Hippocampal formation (tissue), 2 donors: ENCODE measurements at places on chromosomes 11 and 22.
A peak's percentile ranks its signal among the peaks of the same experiment; 100 is the strongest.

DNA sequence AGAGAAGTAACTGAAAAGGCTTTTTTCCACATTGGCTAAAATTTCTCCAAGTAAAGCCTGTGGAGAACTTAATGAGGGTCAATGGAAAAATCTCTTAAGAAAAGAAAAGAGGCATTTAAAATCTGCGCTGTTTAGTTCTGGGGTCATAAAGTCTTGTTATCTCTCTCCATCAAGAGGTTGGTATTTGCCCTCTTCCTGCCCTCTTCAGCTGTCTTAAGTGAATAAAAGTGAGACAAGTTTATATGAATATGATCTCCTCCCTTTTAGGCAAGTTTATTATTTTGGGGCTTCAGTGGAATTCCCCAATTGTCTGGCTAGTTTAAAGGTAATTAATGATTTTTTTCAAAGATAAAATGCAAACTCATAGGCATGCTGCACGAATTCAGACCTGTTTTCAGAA, 89.6 kb downstream of the ARL14EP start:
- no peak for DNase-seq

DNA sequence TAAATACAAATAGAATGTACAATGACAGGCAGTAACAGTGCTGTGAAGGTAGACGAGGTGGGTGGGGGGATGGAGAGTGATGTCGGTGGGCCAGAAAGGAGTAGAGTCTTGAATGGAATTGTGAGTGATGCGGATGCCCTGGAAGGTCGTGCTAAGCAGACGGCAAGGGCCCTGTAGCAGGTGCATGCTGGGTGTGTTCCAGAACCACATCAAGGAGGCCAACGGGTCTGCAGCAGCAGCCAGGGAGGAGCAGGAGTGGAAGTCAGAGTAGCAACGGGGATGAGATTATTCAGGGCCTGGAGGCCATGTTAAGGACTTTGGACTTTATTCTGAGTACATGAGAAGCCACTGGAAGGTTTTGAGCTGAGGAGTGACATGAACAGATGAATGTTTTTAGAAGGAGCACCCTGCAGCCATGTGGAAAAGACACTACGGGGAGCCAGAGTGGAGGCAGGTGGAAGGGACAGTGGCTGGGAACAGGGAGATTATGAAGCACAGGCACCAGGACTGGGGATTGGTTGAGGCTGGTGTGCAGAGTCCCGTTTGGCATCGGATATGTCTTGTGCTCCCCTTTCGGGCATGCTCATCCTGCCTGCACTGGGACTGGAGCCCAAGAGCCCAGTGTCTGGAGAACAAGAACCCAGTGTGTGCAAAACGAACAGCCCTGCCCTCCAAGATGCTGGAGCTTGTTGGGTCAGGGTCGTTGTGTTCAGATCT, 74.1 kb downstream of the COMMD9 start:
- peak; percentile 20 for DNase-seq

DNA sequence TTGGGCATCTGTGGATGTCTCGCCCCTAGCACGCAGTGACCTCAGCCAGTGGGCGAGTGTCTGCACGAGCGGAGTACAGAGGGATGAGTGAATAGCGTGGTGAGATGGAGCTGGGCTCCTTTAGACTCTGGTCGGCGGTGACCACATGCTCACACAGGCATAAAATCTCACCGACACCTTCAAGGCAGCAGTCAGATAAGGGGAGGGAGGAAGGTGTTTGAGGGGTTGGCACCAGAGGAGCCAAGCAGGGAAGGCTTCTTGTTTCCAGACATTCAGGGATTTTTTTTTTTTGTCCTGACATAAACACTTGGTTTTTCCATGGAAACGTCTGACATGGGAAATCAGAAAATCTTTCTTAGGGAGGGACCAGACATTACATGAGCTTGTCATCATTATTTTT, 35.8 kb downstream of the GRIK4 start:
- DNase-seq = no peak

DNA sequence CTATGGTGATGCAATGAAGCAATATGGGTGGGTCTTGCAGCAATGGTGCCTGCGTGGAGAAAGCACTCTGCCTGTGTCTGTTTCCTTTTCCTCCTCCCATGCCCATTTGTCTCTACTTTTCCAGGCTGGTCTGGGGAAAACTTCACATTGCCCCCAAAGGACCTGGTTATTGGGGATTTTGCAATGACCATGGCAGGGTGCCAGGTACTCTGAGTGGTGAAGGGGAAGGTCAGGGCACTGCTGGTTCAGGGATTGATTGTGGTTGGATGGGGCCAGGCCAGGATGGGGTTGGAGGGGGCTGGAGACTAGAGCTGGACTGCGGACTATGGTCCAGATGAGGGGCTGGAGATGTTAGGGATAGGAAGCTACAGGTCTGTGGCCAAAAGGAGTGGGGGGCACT, 92.1 kb downstream of the INSC start:
- no peak for DNase-seq

DNA sequence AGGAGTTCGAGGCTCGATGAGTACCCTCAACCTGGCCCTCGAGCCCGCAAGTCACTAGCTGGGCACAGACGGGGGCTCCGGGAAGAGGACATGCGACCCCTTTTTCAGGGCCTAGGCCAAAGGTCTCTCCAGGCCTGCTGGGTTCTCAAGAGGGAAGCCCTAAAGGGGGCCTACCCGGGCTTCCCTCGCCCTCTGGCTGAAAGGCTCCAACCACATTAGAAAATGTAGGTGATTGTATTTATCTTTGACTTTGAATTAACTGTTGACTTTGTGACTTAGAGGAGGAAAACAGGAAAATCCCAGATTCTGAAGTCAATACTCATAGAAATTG, 7.3 kb upstream of the PAX6 start:
- no peak for DNase-seq

DNA sequence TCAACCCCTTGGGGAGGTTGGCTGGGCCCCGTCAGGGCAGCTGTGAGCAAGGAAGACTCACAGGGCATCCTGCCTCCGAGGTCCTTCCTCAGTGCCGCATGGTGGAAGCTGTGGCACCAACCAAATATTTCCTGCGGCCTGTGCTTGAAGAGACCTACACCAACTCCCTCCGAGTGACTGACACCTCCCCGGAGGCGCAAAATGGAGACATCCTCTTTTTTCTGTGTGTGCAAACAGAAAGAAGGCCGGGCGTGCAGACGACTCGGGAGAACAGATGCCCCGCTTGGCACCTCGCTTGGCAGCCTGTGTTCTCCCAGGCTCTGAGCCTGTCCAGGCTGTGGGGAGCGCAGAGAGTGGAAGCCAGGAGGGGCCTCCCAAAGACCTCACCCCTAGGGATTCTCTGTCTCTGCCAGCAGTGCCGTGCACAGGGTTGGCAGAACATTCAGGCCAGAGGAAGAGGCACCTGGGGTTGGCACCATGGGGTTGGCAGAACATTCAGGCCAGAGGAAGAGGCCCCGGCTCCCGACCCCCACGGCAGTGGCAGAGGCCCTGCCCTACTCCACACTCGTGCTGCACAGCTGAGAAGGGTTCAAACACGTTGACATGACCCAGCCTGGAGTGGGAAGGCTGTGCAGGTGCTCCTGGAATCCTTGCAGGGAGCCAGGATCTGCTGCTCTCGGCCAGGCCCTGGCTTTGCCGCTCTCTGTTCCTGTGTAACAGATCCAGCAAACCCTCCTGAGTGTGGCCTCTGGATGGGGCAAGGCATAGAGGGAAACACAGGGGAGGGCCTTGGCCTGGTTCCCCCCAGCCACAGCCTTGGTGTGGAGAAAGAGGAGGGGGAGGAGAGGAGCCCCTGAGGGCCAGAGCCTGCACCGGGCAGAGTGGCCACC, 805.5 kb downstream of the BRD1 start:
- peak; percentile 12 for DNase-seq

DNA sequence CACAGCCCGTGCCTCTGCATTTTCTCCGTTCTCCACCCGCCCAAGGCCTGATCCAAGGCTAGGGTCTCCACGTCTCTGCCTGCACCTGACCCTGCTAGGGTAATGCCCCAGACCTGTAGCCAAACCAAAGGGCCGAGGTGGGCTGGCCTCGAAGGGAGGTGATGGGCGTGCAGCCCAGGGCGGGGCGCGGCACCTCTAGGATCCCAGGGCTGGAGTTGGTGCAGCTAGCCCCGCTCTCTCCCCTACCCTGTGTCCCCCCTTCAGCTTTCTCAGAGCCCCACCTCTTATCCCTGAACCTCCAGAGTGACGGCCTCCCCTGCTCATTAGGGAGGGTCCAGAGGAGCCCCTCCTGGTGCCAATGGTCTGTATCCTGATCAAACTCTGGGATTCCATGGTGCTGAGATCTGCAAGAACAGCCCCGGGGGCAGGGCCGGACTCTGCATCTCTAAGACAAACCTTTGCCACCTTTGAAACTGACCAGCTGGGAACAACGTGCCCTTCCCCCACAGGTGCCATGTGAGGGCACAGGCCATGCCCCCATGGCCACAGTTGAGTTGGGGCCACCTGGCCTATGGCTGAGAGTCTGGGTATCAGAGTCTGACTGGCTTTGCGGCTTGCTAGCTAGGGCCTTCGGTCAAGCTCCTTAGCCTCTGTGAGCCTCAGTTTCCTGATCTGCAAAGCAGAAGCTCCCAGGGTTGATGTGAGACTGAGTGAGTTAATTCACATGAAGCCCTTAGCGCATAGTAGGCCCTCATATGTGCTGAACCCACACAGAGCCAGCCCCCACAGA, 23.1 kb upstream of the CBX7 start:
- DNase-seq = no peak

- peak; percentile 35 for DNase-seq
Observed at GRCh38 chr22:31898926-31899325, 45.4 kb upstream of the YWHAH start.
